Fibroblast of skin of right biceps (primary cell): ENCODE measurements at places on chromosomes 4 and X.

GRCh38 chr4:55503169-55503568 lies 43.5 kb downstream of the CLOCK start:
- peak; percentile 84 for DNase-seq

DNA sequence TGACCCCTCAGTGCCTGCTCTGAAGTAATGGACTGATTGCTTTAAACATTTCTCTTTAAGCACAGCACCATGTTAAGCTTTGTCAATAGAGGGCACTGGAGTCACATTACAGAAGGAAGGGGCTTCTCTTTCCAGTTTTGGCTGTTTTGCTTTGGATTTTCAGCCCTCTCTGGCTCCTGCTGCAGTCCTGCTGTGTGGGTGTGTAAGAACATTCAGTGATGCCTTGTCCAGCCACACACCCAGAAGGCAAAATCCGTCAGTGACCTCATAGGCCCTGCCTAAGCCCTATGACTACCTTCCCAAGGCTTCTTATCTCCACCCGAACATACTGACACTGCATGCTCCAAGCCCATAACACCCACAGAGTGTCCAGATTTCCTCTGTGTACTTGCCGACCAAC lies 215.3 kb upstream of the CTSO start:
- peak; percentile 84 for DNase-seq

DNA sequence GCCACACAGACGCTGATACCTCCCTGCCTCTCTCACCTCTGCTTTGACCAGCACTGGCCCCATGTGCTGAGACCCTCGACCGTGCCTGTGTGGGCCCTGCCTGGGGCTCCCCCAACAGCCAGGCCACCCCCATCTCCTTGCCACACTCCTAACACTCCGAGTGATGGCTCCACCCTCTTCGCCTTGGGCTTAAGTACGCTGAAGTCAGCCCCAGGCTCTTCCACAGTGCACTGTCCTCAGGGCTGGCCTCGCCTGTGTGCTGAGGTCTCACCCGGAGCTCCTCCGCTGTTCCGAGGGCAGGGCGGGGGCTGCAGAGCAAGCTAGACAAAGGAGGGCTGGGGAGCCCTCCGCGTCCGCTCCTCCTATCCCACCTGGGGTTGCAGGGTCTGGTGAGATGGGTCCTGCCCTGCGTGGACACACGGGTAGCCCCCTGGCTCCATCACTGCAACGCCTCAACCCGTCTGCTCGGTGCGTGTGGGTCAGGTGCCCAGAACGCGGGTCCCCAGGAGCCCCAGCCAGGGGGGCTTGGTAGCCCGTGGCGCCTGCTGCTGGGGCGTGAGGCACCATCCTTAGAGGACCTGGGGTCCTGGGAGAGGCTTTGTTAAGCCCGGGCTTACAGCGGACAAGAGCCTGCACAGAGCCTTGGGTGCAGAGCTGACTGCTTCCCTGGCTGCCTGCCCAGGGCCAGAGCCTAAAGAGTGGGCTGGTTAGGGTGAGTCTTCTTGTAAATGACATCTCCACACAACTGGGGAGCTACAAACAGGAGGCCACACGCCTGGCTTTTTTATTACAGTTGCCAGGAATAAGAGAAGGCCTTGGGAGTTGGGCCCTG lies 42.6 kb upstream of the NKX1-1 start:
- DNase-seq, result no peak

- DNase-seq, result peak; percentile 92
Measured at GRCh38 chrX:51891821-51892551, 1.4 kb upstream of the MAGED1 start.

DNA sequence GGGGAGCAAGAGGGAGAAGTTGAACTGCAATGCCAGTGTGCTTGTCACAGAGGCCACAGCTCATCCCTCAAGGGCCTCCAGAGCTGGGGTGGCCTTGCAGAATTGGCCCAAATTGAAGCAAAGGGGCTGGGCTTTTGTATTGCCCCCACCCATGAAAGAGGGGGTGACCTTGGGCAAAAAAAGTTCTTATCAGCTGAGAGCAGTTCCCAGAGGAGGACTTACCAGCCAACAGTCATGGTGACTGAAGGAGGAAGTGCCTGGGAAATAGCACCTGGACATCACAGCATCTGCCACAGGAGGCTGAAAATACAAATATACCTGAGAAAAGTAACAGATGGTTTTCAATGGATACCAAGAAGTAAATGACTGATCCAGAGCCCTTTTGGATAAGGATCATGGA lies 262.4 kb downstream of the MID1IP1 start:
- no peak for DNase-seq

GRCh38 chr4:5144384-5144783 lies 93.1 kb downstream of the STK32B start:
- no peak for DNase-seq

DNA sequence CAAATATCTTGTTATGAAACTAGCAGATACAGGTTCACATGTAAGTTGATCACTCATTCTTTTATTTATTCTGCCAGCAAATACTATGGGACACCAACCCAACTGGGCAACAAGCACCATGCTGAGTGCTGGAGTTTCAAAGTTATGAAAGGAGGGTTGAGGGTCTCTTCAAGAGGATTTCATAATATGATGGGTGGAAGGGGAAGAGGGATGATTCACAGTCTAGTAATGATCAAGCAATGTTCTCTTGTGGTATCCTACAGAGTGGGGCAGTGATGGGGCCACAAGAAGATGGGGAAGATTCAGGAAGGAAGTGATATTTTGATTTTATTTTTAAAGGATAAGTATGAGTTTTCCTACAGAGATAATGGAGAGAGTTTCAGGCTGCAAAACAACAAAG lies 46.2 kb upstream of the TXK start:
- DNase-seq, result peak; percentile 52
